ENCODE measurements at places on chromosomes 7 and 10.

- DNase-seq: no peak
These were observed 20.2 kb downstream of the RAMP3 start for GRCh38 chr7:45177801-45178200.

GRCh38 chr10:129766611-129767550, 197.2 kb downstream of the EBF3 start:
- DNase-seq: no peak

- DNase-seq: no peak
These were observed 86.2 kb downstream of the CHST15 start for GRCh38 chr10:124007102-124007772.

GRCh38 chr10:45339894-45340293, 24.5 kb upstream of the OR13A1 start:
- DNase-seq: no peak

DNA sequence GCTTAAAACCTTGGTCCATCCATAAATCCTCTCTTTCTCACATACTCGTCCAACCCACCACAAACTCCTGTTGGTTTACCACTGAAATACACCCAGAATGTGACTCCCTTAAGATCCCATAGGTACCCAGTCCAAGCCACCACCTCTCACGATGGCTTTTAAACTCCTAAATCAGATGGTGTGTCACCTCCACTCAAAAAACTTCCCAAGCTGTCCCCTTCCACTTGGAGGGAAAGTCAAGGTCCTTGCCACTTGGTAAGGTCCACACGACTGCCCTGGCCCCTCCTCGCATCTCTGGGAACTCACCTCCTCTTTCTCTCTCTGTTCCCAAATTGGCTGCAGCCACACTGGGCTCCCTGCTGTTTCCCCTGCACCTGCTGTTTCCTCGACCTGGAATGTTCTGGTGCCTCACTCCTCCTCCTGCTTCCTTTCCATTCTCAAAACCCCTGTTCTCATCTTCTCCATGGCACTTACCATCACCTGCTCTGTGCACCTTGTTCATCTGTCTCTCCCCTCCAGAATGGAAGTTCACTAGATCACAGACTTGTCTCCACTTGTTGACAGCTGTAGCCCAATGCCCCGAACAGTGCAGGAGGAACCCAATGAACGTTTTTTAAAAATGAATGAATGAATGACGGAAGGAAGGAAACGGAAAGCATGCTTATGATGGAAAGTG, 23.0 kb downstream of the ZFAND2A start:
- no peak for DNase-seq

DNA sequence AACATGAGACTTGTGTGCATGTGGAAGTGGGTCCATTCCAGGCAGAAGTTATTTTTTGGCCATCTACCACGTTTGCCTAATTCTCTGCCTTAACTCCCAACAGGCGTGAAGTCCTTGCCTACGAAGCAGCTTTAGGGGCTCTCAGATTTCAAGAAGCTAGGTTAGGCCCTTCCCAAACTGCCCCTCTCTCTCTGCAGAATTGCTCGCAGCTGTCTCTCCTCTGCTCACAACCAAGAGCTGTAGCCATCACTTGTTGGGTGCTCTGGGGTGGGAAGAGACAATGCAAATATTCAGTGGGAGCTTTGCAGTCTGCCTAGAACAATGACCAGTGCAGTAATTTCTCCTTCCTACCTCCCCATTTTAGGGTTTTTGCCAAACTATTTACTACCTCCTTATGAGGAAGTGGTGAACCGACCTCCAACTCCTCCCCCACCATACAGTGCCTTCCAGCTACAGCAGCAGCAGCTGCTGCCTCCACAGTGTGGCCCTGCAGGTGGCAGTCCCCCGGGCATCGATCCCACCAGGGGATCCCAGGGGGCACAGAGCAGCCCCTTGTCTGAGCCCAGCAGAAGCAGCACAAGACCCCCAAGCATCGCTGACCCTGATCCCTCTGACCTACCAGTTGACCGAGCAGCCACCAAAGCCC, 24.9 kb downstream of the CYP17A1 start:
- DNase-seq: no peak

- DNase-seq: no peak
These were observed 82.3 kb downstream of the ANKRD7 start for GRCh38 chr7:118306771-118307170.

DNA sequence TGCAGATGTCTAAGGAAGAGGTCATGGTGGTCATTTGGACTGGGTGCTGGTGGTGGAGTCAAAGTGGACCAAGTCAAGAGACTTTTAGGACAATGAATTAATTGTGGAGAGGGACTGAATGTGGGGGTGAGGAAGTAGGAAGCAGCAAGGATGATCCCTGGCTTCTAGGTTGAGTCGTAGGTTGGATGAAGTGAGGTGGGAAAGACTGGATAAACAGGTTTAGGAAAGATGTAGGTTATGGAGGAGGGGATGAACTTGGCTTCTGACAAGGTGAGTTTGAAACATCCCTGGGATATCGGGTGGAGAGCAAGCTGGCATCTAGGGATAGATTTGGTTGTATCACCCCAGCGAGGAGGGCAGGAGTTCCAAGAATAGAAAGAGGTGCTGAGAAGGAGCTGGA, 7.6 kb downstream of the SEMA4G start:
- no peak for DNase-seq

GRCh38 chr7:47343061-47343455, 238.9 kb downstream of the TNS3 start:
- DNase-seq: no peak

DNA sequence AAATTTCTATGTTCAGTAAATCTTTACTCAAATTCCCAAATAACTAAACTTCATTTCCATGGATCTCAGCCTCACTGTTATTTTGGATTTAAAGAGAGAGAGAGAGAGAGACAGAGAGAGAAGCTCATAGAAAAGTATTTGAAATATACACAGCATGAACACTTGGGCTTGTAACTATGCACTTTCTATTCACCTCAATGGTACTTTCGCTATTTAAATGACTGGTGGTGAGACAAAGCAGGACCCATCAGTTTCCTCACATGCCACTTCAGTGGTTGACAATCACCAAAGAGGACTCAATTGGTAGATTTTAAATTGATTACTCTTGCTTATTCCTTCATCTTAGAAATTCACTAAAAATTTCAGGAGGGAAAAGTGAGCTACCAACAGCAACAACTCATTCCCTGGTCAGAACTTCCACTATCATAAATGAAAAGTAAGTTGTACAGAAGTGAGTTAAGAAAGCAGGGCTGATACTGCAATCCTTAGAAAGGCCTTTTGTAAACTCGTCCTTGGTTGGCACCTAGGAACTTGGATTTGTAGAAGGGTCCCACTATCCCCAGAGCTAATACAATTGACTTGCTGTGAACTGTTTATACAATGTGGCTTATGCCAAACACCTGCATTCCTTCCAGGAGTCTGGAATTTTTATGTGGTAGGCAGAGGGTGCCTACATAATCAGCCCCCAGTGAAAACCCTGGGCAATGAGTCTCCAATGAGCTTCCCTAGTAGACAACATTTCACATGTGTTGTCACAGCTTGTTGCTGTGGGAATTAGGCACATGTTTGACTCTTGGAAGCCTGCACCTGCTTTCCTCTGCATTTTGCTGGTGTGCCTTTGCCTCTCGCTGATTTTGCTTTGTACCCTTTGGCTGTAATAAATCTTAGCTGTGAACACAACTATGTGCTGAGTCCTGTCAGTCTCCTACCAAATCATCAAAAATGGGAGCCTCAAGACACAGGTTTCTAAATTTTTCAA, 10.8 kb downstream of the ERLIN1 start:
- DNase-seq: no peak

DNA sequence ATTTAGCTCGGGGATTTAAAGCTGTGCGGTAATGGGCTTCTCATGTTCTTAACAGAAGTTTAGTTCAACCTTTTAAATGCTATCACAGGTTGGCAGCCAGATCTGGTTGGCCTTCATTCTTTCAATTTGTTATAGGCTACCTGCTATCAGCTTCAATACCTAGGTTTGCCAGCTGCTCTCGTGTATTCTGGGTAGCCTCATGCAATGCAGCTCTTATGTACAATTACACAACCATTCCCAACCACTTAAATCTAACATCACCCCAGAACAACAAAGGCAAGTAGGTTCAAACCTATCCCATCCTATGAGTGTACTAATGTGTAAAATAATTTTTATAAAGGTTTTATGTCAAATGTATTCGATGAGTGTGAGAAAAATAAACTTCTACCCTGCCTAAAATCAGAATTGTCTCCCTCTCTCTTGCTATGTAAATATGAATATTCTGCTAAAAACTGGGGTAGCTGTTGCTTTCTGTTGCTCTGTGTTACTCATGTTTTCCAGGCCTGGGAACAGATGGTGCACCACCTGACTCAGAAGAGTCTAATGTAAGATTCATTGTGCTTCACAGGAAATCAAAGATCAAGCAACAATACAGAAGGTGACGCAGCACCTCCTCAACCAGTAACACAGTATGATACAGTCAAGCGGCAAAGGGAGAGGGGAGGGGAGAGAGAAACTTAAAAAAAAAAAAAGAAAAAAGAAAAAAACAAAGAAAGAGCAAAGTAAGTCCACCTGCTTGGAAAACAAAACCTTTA, 188.6 kb downstream of the ETV1 start:
- DNase-seq: no peak

DNA sequence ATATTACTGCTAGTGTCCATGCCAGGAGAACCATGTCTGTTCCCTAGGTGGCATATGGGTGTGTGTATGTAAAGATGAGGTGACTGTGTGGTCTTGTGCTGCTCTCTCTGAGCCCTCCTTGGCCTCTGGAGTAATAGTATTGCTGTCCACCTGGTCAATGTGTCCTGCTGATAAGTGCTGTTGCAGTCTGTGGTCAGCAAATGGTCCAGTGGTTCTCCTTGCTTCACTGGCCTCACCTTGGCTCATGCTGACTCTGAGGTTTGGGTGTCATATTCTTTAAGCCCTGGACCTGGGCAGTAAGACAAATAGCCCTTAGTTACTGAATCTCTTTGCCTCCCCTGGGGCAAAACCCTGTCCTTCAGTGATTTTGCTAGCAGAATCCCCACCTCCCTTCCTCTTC, 56.8 kb downstream of the TPST1 start:
- no peak for DNase-seq

GRCh38 chr10:88541116-88541626, 41.9 kb downstream of the RNLS start:
- DNase-seq: no peak

GRCh38 chr10:129491123-129491734, 24.2 kb downstream of the MGMT start:
- no peak for DNase-seq

DNA sequence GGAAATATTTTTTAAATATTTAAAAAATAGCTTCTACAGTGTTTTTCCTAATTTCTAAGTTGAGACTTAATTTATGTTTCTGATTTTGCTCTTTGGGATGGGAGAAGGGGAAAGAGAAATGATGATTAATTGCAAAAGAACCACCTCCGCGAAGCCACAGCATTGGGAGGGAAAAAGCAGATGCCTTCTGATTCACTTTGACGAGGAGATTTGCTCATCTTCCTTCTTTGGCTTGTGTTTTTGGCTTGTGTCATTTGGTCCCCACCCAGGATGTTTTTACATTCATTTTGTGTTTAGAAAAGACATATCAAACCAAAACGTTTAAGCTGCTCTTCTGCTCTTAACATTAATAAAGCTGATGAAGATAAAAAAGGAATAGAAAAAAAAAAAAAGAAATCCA, 121.7 kb downstream of the MACC1 start:
- no peak for DNase-seq

DNA sequence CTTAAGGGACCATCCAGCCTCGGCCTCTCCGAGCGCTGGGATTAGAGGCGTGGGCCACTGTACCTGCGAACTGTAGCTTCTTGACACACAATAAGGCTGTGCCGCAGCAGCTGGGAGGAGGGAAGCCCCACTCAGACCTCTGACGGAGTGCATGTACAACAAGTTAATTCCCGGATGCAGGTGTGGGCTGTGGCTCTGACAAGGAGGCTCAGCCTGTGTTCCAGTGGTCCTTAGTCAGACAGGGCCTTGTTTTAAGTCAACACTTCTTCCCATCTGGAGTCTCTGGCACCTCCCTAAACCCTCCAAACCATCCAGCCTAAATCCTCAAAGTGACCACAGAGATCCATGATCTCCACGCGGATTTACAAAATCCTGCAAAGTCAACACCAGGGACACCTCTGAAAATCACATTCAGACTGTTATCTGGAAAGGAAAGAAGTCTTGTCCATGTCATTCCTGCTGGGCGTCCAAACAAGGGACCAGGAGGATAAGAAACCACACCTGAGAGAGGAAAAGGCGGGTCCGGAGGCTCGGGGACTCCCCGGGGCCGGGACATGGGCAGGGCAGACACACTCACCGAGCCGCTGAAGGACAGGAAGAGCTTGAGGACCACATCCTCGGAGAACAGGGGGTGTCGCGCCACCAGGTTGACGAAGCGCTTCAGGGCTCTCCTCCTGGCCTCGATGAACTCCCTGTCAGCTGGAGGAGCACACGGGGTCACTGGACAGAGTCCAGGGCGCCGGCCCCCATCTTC, 29.4 kb downstream of the NUDT1 start:
- DNase-seq: no peak

DNA sequence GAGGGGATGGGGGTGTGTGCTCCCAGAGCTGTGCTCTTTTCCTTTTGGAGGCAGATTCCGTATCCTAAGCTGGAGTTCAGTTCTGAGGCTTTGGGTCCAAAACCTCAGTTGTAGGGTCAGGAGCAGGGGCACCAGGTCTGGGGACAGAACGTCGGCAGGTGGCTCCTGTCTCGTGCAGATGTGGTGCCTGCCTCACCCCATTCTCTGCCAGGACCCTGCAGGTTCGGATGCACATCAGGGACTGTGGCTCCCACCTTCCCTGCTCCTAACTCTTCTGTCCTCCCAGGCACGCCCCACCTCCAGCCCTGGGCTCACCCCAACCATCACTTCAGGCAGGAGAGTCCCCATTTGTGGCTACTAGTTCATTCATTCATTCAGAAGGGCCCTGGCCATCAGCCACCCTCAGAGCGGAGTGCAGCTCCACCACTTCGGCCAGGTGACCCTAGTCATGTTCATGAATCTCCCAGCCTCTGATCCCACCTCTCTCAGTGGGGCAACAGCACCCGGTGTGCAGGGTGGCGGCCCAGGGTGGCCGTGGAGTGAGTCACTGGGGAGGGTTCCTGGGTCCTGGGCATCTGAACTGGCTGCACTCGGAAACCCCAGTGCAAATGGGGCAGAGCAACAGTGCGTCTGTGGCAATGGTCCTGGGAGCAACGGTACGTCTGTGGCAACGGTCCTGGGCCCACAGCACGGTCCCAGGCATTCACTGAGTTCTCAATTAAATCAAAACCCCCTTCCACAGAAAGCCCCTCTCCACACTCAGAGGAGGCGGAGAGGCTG, 100.8 kb upstream of the FAM20C start:
- no peak for DNase-seq
